ENCODE measurements at places on chromosomes 6 and 20. TPM values are rescaled to one million over a fixed set of nuclear protein-coding genes. Genes with fewer than 3 reads are reported as not detected.

Gene SPDEF
- 0.65 TPM for total RNA-seq

GRCh38 chr6:5813625-5814027 lies 193.1 kb downstream of the NRN1 start:
- H3K4me1 ChIP-seq: no peaks in the 10 kb centered on the region
- no peaks in the 10 kb centered on the region for H3K36me3 ChIP-seq
- H3K27me3 ChIP-seq: peaks cover 6% of the 10 kb centered on the region
- no peak overlapping the region for H3K27ac ChIP-seq
- no peak for DNase-seq
- H3K4me3 ChIP-seq: no peak overlapping the region

DNA sequence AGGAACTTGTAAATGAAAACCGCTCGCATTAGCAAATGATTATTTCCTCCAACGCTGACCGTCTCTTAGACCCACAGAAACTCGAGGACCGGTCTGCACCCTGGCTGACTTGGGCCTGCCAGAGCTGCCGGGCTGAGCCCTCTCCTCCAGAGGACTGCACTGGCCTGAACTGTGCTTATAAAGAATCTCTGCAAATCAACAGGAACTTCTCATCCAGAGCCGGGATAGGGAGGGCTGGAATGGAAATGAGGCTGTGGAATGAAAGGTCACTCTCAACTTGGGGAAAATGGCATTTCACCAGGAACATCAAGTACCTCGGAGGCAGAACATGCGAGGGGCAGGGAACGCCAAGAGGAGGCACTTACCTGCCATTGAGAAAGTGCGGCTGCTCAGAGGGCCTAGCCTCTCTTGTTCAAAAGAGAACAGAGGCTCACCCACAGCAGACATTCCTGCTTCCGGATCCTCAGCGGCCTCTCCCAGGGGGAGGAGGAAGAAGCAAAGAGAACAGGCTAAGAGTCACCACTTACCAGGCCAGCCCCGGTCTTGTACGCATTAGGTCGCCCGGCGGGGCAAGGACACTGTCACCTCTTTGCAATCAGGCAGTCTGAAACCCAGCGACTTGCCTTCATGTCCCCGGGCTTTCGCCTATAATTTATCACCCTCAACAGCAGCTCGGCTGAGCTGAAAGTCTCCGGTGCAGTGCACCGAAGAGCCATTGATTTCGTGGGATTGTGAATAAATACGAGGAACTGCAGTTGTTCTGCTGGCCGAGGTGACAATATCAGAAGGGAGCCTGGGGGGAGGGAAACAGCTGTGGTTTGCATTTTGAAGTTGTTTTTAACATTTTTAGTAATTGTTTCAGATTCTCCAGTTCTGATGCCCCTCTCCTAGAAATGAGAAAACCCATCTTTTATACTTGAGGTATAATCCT lies 37.6 kb downstream of the ZMYND8 start:
- peaks cover 67% of the 10 kb centered on the region for H3K4me1 ChIP-seq
- H3K27me3 ChIP-seq: no peaks in the 10 kb centered on the region
- peak overlapping the region; percentile 99 for H3K27ac ChIP-seq
- peak overlapping the region; percentile 60 for H3K4me3 ChIP-seq
- peaks cover 5% of the 10 kb centered on the region for H3K36me3 ChIP-seq

Gene GTF2H4
- 74.7 TPM for total RNA-seq

DNA sequence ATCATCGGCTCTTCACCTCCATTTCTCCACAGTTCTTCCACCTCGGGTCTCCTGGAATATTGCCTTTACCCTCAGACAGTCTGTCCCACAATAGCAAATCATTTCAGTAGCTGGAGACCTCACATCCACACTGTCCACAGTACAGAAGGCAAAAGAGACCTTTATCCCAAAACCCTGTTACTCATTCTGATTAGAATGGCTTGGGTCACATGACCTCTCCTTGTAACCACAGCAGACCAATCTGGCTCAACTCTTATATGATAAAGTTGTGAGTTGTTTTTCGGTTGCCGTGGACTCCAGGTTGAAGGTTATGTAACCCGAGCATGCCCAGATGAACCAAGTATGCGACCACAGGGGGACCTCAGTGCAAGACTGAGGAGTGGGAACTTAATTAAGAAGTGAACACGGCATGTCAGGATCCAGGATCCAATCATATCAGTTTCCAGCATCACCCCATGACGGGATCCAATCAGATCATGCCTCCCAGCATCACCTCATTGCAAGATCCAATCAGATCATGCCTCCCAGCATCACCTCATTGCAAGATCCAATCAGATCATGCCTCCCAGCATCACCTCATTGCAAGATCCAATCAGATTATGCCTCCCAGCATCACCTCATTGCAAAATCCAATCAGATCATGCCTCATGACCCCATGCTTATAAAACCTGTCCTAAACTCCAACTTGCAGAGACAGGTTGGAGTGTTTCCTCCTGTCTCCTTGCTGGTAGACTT lies 68.7 kb downstream of the LY86 start:
- peak overlapping the region; percentile 11 for H3K27ac ChIP-seq
- no peak for DNase-seq
- H3K4me3 ChIP-seq: no peak overlapping the region
- no peaks in the 10 kb centered on the region for H3K36me3 ChIP-seq
- peaks cover 11% of the 10 kb centered on the region for H3K4me1 ChIP-seq
- H3K27me3 ChIP-seq: peaks cover 6% of the 10 kb centered on the region

- peaks cover 15% of the 10 kb centered on the region for H3K36me3 ChIP-seq
- H3K4me3 ChIP-seq: no peak overlapping the region
These were observed 141.7 kb downstream of the ADGRG6 start for GRCh38 chr6:142443532-142443931.

All from progenitor cell of endocrine pancreas (in vitro differentiated cells).